ENCODE measurements at places on chromosomes 11 and 22. TPM values are rescaled to one million over a fixed set of nuclear protein-coding genes. Genes with fewer than 3 reads are reported as not detected.

The NAALADL1 gene
- 14.8 TPM for total RNA-seq

The TIMP3 gene
- total RNA-seq = not detected

The CRYBA4 gene
- not detected for total RNA-seq

The USH1C gene
- not detected for total RNA-seq

The LRRC10B gene
- not detected for total RNA-seq

The OR8G1 gene
- not detected for total RNA-seq

The HSPB2 gene
- total RNA-seq = not detected

The RIN1 gene
- total RNA-seq = 0.68 TPM

The PLAAT5 gene
- 0.19 TPM for total RNA-seq

The MN1 gene
- 0.29 TPM for total RNA-seq

The HORMAD2 gene
- not detected for total RNA-seq

The CHKB gene
- 97.2 TPM for total RNA-seq

The MS4A3 gene
- not detected for total RNA-seq

The TMEM45B gene
- 0.18 TPM for total RNA-seq

The RFPL1 gene
- not detected for total RNA-seq

The F2 gene
- not detected for total RNA-seq

The OR51A2 gene
- total RNA-seq = not detected

Measured in activated CD8-positive, alpha-beta memory T cell treated with anti-CD3 and anti-CD28 coated beads, Interleukin-2, amount 10 ng/mL, durations not matched to agents 7 days and 5 days (primary cell).